Panc1 (cell line): ENCODE measurements at places on chromosomes 1 and 21.

DNA sequence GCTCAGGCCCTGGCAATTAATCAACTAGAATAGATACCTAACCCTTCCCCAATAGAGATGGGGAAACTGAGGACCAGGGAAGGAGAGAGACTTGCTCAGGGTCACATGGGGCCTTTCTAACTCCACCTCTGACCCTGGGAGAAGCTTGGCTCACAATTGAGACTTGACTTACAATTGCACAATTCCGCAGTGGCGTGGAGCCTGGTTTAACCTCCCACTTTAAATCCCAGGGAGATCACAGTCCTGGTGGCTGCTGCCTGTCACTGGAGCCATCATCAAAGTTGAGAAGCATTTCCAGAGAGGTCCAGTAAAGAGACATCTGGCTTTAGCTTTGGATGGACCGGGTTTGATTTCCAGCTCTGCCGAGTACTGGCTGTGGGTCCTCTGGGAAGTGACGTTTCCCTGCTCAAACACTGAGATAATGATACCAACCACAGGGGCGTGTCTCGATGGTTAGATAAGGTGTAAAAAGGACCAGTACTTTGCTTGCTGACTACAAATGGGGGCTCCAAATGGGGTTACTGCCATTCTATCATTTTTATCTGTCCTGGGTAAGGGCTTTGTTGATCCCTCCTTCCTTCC lies 39.3 kb downstream of the TRIM62 start:
- no peak for DNase-seq

DNA sequence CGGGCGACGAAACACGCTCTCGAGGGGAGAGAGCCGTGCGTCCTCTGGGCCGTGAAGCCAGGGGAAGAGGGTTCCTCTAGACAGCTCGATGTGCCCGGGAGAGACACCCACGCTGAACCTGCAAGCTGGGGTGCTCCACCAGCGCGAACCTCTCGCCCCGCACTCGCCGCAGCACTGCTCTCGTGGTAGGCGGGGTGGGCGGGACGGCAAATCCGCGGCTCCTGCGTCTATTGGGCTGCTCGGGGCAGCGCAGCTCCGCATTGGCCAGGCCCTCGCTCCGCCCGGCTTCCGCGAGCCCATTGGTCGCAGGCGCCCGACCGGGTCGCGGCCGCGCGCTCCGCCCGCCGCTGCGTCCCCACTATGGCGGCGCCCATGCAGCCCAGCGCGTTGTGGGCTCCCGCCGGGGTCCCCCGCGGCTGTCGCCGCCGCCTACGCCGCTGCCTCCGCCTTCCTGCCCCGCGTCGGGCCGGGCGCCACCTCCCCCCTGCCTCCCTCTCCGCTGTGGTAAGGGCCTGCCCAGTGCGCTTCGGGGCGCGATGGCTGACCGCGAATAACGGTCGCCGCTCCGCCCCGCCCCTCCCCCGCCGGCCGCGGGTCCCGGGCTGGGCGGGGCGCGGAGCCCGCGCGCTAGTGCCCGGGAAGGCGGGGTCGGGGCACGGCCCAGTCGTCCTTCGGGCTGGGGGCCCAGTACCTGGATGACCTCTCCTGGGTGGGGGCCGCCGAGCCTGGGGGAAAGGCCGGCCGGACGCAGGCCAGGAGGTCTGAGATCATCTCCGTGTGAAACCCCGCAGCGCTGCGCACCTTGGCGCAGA lies at the start of gene ST3GAL3:
Gene ST3GAL3 (plus strand): TSS at position 347 of the 812 bp plus-strand sequence. CDS start 28,727 bp downstream, outside the sequence.
- DNase-seq = no peak

DNA sequence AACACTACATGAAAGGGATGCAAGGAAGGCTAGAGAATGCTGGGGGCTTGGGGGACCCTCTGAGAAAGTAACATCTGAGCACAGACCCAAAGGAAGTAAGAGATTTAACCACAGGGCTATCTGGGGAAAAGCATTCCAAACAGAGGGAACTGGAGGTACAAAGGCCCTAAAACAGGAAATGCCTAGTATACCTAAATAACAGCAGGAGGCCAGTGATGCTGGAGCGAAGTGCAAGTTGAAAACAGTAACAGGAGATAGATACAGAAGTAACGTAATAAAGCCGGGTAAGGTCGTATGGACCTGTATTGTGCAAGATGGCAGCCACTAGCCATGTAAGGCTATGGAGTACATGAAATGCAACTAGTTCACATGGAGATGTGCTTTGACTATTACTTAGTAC lies 52.1 kb downstream of the CD34 start:
- no peak for DNase-seq

DNA sequence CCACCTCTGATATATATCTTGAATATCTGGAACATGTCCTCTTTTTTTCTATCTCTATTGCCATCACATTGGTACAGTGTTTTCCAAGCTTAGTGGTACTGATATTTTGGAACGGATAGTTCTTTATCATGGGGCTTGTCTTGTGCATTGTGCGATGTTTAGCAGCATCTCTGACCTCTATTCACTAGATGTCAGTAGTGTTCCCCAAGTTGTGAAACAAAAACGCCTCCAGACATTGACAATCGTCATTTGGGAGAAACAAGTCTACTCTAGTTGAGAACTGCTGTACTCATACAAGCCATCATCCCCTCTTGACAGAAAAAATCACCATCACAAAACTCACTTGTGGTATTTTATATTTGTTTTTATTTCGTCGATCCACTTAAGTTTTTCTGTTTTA lies 79.7 kb upstream of the CHODL start:
- DNase-seq = no peak

GRCh38 chr1:180611016-180611930 lies 20.5 kb upstream of the XPR1 start:
- no peak for DNase-seq

GRCh38 chr21:31656199-31657095 lies 3.0 kb upstream of the SOD1 start:
- no peak for DNase-seq

DNA sequence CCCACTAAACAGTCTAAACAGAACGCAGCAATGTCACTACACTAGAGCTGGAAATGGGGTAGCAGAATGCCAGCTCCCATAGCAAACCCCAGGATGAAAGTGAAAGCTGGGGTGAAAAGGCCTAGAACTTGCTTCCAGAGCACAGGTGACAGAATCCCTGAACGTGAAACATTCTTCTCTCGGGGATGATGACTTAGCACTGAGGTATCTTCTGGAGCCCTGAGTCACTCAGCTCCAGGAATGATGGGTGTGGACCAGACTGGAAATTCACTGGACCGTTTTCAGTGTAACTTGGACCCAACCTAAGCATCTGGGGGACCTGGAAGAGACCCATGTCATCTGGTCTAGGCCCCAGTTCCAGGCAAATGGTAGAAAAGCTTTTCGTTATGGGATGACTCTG lies 108.9 kb downstream of the CDC7 start:
- DNase-seq = no peak

DNA sequence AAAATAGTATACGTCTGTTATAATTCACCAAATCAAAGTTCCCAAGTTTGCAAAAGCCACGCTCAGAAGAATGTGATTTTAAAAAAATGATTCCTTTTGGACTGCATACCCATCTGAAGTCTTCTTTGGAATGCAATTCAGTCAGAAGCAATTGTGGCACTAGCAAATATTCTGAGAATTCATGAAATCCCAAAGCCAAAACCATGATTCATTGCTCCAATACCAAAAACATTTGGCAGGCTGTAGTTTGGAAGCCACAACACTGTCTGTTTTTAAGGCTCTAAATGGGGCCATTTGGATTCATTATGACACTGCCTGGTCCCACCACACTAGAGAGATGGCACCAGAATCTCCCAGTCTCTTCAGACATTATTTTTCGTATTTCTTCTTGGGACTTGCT lies 21.8 kb upstream of the LRRC53 start:
- DNase-seq = no peak

GRCh38 chr1:53324728-53325297 lies 3.1 kb downstream of the LRP8 start:
- DNase-seq = no peak

DNA sequence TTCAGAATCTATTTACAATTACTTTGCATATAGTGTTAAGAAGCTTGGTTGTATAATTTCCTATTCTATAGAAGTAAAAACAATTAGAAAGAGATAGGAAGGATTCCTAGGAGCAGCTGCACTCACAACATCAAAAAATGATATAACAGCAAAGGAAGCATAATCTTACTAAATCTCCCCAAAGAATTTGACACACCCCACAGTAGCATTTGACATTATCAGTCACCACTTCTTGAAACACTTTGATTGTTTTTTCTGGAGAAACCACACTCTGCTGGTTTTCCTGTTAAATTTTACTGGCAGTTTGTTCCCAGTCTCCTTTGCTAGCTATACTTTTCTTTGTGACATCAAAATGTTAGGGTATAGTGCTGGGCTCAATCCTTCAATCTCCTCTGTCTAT lies 100.8 kb upstream of the KIAA1614 start:
- no peak for DNase-seq

DNA sequence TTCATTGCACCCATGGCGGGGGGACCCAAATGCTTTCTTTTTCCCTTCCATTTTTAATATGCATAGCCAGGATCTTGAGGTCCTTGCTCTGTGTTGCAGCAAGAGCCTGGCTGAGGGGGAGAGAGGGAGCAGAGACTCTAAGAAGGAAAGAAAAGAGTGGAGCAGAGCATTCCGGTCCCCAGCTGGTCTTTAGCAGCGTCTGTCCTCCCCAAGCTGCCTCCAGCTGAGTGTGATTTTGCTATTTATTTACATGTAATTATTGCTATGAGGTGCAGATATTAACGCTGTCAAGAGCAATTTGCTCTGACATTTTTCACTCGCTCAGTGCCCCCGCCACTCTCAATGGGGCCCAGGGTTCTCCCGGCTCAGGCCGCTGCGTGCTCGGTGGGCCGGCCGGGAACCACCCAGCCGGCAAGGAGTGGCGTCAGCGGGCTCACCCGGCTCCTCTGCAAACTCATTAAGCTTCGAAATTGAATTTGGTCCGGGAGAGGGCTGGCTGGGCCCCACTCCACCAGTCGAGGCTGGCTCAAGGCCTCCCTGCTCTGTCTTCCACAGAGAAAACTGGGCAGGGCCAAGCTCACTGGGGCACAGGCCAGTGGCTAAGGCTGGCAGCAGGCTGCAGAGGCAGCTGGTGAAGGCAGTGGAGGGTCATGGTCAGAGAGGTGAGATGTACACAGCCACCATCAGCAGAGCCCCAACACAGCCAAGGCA lies 93.2 kb downstream of the PAX7 start:
- DNase-seq = no peak

GRCh38 chr1:186865253-186865652 lies 36.5 kb downstream of the PLA2G4A start:
- DNase-seq = no peak

- DNase-seq = no peak
Observed at GRCh38 chr1:160952129-160952510, 2.5 kb downstream of the ITLN2 start.

- DNase-seq = no peak
Observed at GRCh38 chr1:102071451-102071850, 74.7 kb upstream of the OLFM3 start.

DNA sequence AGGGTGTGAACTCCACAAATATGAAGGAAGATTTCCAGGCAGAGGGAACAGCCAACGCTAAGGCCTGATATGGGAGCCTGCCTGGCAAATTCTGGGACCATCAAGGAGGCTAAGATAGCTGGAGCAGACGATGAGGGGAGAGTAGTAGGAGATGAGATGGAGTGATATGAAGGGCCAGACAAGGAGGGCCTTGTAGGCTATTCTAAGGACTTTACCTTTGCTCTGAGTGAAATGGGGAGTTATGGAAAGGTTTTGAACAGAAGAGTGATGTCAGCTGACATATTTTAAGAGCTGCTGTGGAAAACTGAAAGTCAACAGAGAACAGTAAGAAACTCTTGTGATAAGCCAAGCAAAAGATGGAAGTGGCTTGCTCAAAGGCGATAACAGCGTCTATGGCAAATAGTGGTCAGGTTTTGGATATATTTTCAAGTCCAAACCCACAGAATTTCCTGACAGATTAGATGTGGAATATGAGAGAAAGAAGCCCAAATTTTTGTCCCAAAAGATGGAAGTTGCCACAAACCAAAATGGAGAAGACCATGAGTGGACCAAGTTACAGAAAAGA lies 2.1 kb upstream of the TP53BP2 start:
- DNase-seq = no peak

DNA sequence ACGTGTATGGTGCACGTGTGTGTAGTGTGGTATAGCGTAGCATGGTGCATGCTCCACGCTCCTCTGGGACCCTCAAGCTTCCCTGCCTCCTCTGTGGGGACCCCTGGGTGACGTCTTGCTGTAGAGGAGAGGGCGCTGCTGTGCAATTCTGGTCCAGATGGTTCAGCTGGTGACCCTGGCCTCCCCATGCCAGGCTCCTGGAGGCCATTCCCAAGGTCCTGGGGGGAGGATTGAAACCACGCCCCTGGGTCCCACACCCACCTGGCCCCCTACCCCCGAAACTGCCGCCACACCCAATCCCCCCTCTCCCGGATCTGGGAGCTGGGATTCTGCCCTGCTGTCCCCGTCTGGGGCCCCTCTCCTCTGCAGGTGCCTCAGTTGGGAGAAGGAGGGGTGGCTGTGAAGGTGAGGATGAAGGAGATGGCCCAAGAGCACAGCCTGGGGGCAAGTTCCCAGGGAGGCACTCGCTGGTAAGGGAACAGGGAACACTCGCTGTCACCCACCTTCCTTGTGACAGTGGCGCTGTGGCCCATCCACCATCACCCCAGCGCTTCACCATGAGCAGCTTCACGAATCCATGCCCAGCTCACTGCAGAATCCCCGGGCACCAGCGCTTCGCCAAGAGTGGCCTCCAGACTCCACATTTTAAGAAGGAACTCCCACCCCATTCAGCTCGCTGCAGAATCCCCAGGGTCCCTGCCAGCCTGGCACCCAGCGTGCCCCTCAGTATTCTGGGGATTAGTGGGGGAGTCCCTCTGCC lies 38.0 kb downstream of the WDR4 start:
- DNase-seq = no peak

DNA sequence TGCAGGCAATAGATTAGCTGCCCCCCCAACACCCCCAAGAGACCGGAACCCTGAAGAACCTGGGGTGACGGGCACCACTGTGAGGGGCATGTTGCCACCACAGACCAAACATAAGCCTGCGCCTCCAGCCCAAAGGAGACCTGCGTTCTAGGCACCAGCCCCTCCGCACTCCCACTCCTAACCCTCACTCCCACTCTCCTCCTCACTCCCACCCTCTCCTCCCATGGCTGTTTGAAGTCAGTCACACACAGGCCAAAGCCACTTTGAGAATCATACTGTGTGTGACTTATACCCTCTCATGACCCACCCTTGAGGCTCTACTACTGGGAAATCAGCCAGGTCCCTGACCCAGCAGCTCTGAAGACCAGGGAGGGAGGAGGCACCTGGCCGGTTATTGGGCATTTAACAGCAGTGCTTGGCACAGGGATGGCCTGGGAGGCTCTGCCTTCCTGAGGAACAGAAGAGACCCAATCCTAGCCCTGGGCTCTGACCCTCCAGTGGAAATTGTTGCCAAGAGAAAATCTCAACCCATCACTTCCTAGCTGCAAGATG lies 43.5 kb downstream of the FBXO2 start:
- no peak for DNase-seq
